ENCODE measurements at places on chromosomes 2 and 18.

- no peak for DNase-seq
Observed at GRCh38 chr2:143936538-143936847, 583.4 kb downstream of the ZEB2 start.

DNA sequence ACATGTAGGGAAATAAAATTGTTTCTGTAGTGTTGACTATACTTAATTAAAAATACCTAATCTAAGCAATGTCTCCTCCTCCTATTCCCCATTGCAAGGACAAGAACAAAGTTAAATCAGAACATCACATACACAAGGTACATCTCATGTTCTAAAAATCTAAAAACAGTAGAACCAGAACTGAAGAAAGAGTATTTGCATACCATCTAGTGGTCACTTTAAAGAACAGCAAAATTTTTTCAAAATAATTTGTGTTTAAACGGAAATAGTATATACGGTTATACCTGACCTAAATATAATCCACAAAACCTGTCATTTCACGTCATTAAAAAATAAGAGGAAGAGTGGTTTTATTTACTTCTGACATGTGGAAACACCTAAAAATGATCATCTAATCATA is 294.3 kb upstream of the KCNH7 start:
- no peak for DNase-seq

- DNase-seq: no peak
Observed at GRCh38 chr2:64062840-64063239, 43.6 kb upstream of the VPS54 start.

GRCh38 chr2:74439373-74439772 is 2.4 kb downstream of the RTKN start:
- DNase-seq: no peak

DNA sequence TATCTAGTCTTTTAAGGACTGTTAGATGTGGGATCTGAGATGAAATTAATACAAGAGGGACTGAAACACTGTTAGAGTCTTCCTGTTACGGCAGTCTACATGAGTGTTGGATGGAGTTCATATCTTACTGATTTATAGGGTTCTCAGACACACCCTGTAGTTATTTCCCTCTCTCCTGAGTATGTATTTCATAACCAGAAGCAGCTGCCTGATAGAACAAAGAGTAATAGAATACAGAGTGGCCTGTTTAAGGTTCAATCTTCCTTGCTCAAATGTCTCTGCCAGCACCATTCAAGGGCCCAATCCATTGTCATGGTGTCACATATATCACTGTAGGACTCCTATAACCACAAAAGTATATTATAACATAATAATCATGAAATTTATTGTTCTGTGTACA is 1229.1 kb upstream of the ACVR2A start:
- DNase-seq: no peak

GRCh38 chr18:31230495-31230894 is 67.8 kb upstream of the DSC1 start:
- no peak for DNase-seq

- DNase-seq: no peak
Observed at GRCh38 chr2:226669249-226669648, 130.4 kb downstream of the IRS1 start.

DNA sequence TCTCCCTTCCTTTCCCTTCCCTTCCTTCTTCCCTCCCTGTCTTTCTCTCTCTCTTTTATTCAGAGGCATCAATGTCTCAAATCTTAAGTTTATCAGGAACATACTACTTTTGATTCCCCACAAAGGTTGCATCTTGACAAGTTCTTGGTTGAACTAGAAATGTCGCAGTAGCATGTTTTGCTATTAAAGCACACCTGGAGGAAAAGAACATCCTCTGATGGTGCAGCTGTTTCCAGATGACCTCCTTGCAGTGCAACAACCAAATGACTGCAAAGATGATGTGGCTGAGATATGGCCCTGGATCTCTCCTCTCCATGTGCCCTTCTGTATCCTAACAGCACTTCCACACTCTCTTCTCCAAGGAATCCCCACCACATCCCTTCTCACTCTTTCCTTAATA is 127.2 kb downstream of the SLC8A1 start:
- DNase-seq: no peak

DNA sequence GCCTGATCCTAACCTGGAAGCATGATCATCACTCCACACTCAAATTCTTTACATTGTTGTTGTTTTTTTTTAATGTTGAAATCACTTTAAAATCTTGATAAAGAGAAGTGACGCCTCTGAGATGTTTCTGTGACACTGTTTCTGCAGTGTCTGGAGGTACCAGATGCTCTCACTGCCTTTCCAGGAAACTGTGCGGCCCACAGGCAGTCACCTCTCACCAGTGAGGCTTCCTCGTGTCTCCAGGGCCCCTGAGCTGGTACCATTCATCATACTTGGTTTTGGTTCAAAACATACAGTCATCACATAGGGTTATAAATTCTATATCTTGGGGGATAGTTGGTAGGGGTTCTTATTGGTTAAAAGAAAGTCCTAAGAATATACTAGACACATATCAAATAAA is 10.1 kb upstream of the ID2 start:
- DNase-seq: no peak

DNA sequence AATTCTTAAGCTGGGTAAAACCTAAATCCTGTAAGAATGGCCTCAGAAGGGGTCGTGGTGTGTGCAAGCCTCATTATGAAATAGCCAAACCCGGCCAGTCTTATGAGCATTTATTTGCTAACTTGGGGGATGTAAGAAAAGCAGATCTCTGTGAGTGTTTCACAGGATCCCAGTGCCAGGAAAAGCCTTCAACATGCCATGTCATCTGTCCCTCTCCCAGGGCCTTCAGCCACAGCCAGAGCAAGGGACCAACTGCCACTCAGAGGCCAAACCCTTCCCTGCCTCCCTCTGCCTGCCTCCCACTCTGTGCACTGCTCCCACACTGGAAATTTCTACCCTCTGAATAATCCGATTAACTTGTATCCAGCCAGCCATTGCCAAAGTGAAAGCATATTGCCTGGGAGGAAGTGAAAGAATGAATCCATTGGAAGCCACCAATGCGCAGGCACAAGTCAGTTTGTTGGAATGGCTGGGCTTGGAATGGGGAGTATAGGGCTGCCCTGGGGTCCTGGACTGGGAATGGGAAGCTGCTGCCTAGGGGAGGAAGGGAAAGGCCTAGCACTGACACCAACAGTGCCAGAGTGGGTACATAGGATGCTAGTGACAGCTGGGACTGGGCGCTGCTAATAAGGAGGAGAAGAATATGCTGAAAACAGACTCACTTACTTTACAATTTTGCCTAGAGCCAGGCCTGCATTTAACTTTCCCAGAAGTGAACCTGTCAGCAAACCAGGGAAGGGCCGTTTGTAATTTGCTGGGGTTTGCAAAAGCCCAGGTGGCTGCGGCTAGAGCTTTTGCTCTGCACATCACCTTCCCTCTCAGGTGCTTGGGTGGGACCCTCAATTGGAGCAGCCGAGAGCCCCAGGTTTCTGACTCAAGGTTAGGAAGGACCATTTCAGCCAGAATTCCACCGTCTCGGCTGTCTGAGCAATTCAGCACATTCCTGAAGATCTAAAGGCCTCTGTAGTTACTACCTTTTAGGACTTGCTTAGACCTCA is 146.6 kb upstream of the NCK2 start:
- DNase-seq: no peak

- no peak for DNase-seq
Observed at GRCh38 chr2:23813438-23813837, 113.5 kb downstream of the ATAD2B start.

- no peak for DNase-seq
Observed at GRCh38 chr18:46700066-46700824, 43.2 kb upstream of the LOXHD1 start.

GRCh38 chr2:43043553-43043870 is 182.9 kb downstream of the ZFP36L2 start:
- no peak for DNase-seq

DNA sequence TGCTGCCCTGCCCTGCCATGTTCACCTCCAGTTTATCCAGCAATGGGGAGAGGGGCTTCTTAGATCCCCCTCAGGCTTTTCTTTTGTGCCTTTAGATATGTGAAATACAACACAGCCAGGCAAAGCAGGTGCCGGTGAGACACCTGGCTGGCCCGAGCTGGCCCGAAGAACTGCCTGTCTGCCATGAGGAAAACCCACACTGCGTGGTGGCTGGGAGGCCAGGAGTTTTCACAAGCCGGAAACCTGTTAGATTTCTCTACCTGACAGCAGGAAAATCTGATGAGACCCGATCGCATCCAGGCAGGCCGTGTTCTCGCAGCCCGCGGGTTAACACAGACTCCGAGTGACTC is 5.7 kb upstream of the GAL3ST2 start:
- no peak for DNase-seq

DNA sequence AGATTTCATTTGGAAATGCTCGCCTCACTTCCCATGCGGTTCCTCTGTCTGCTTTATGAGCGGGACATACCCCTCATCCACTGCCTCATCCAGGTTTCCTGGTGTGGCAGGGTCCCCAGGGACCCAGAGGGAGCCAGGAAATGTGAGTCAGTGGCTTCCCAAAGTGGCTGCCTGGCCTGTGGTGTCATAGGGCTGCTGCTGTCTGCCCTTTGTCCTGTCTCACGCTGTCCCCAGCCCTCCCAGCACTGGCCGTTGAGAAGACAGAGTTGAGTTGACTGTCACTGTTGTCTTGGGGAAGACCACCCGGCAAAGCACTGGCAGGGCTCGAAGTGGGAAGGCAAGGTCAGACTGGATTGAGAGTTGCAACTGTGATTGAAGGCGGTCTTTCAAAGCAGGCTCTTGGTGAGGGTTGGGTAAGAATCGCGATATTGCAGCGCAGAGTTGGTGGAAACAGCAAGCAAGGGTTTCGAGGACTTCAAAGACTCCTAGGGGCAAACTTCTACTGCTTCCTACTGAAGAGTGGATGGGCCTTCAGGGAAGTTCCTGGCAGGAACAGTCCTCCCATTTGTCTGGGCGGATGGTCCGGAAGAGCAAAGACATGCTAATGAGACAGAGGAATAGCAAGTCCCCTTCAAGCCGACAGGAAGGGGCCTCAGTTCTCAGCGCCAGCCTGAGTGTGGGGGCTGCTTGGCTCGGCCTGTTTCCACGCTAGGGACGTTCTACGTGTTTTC is 33.9 kb downstream of the RAB31 start:
- no peak for DNase-seq

GRCh38 chr2:98155716-98156115 is 68.7 kb downstream of the VWA3B start:
- DNase-seq: no peak

DNA sequence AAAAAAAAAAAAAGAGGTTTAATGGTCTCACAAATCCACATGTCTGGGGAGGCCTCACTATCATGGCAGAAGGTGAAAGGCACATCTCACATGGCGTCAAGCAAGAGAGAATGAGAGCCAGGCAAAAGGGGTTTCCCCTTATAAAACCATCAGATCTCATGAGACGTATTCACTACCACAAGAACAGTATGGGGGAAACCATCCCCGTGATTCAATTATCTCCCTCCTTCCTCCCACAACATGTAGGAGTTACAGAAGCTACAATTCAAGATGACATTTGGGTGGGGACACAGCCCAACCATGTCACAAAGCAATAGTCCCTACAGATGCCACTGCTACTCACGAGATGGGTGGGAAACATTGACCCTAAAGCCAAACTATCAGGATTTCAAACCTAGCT is 392.7 kb upstream of the ID2 start:
- no peak for DNase-seq

DNA sequence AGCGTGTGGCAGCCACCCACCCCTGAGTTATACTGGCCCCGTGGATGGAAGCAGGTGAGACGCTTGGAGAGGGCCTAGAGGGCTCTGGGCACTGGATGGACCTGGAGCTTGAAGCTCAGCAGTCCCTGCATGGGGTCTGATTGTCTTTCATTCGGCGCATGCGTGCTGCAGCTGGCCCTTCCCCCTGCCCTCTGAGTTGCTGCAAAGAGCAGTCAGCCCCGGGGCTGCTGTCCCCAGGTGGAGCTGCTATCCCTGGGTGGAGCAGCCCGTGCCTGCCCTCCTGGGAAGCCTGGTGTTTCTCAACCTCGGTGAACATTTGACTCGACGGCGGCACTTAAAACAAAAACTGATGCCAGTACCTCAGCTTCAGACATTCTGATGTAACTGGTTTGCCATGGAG is 29.6 kb downstream of the IGFBP5 start:
- DNase-seq: no peak

- DNase-seq: peak; percentile 62
Observed at GRCh38 chr2:202871300-202872141, at the start of gene ICA1L. Gene ICA1L, minus strand, starts transcription at chr2:202871766. Its CDS starts 42,757 bp downstream, at chr2:202829009.

GRCh38 chr2:1071650-1072049 is 121.0 kb downstream of the SNTG2 start:
- no peak for DNase-seq

DNA sequence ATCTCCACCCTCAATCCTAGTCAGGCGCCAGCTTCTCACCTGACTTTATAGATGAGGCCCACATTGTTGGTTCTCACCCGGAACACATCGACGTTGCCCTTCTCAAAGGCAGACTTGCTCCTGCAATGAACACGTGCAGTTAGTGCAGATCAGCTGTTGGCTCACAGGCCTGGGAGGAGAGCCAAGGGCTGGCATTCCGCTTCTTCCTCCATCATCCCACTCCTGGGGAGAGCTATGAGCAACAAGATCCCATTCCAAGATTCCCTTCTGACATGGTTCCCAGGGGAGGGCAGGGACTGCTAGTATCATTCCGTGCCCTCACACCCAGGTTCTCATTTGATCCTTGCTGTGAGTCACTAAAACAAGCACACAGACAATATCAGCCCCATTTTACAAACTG is 15.1 kb downstream of the LOXHD1 start:
- DNase-seq: no peak

DNA sequence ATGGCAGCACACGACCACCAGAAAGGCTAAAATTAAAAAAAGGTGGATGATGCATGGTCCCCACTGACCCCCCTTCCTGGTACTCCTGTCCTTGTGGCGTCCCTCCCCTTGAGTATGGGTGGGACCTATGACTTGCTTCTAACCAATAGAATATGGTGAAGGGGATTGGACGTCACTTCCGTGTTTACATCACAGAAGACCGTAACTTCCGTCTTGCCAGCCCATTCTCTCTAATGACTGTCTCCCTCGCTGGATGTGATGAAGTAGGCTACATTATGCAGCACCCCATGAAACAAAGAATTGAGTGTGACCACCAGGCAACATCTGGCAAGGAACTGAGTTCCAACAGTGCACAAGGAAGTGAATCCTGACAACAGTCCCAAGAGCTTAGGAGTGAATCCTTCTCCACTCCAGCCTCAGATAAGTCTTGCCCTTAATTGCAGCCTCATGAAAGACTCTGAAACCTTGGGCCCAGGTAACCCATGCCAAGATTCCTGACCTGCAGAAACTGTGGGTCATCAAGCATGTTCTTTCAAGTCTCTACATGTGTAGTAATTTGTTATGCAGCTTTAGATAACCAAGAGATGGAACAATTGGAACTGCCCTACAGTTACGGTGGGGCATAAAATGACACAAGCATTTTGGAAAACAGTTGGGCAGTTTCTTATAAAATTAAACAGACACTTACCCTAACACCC is 80.1 kb upstream of the NPAS2 start:
- DNase-seq: no peak

GRCh38 chr2:221377597-221377996 is 194.5 kb downstream of the EPHA4 start:
- no peak for DNase-seq

GRCh38 chr18:3059272-3059671 is 46.3 kb upstream of the LPIN2 start:
- no peak for DNase-seq
